Ovary (tissue), 10 donors: ENCODE measurements at places on chromosomes 4 and X. TPM values are rescaled to one million over a fixed set of nuclear protein-coding genes. Genes with fewer than 3 reads are reported as not detected.
A peak's percentile ranks its signal among the peaks of the same experiment; 100 is the strongest.

- no peak for DNase-seq
- H3K27ac ChIP-seq: no peak overlapping the region
- H3K4me1 ChIP-seq: no peaks in the 10 kb centered on the region
- H3K36me3 ChIP-seq: no peaks in the 10 kb centered on the region
- H3K27me3 ChIP-seq: no peaks in the 10 kb centered on the region
These were observed 137.3 kb upstream of the FTHL17 start for GRCh38 chrX:31209005-31209628.

GRCh38 chrX:118637997-118638396, 89.4 kb upstream of the IL13RA1 start:
- H3K27me3 ChIP-seq: no peaks in the 10 kb centered on the region
- H3K27ac ChIP-seq: no peak overlapping the region
- no peaks in the 10 kb centered on the region for H3K36me3 ChIP-seq
- no peaks in the 10 kb centered on the region for H3K4me1 ChIP-seq
- H3K4me3 ChIP-seq: no peak overlapping the region
- no peak for DNase-seq

DNA sequence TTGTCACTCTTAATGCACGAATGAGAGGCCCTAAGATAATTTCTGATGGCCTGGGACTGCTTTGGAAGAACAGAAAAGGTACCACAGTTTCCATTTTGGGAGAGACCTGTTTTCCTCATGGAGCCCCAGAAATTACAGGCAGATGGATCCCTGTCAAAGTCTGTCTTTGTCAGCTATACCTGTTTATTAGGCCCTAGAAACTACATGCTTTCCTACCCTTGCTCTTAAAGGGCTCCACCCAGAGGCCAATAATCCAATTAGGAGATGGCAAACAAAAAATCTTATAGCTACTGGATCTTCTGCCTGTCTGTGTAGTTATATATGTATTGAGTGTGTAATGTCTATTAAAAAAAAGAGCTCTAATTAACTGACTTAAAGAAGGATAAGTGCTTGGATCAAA, 141.3 kb downstream of the NR3C2 start:
- H3K27me3 ChIP-seq: no peaks in the 10 kb centered on the region
- H3K4me1 ChIP-seq: no peaks in the 10 kb centered on the region
- no peaks in the 10 kb centered on the region for H3K36me3 ChIP-seq
- no peak overlapping the region for H3K4me3 ChIP-seq

DNA sequence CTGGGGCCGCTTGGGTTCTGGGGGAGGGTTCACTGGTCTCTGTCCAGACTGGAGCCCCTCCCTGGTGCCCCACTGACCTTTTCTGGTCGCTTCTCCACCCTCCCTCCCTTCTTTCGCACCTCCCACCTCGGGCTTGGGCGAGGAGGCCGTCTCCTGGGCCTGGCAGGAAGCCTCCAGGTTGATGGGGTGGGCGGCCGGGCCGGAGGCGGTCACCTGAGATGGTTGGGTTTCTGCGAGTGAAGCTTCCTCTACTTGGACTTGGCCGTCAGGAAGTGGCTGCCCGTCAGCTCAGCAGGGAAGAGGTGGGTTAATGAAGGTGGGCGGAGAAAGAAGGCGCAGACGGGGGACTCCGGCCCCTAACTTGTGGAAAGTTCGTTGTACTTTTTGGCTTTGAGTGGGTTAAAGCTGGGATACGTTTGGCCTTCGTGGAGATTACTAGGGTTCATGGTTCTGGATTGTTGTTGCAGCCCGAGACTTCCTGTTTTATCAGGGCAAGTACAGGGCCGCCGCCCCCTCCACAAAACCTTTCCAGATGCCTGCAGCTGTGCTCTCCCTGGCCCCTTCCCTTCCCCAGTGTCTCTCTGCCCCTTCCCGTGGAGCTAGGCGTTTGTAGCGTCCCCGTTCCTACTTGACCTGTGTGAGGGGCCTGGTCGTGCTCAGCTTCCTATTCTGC, 1.2 kb downstream of the AKAP17A start:
- H3K27ac ChIP-seq: peak overlapping the region; percentile 86
- no peaks in the 10 kb centered on the region for H3K27me3 ChIP-seq
- H3K4me1 ChIP-seq: peaks cover 10% of the 10 kb centered on the region
- peak overlapping the region; percentile 72 for H3K4me3 ChIP-seq
- H3K36me3 ChIP-seq: peaks cover 3% of the 10 kb centered on the region

DNA sequence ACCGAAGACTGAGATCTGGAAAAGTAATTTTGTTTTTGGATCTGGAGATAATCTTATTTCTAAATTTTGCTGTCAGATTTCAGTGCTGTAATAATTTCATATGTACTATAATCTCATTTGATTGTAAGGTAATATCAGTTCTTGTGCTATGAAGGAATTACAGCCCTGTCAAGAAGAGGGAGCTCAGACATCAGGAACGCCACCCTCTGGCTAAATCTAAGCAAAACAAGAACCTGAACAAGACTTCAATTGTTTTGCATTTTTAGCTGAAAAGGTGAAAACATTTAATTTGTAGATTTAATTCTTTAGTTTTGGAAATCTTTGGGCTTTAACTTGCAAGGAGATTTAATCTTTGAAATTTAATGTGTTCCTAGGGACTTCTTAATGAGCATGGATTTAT, 525.4 kb upstream of the HS3ST1 start:
- H3K27me3 ChIP-seq: no peaks in the 10 kb centered on the region
- H3K4me3 ChIP-seq: no peak overlapping the region
- DNase-seq: no peak
- H3K36me3 ChIP-seq: no peaks in the 10 kb centered on the region
- H3K27ac ChIP-seq: no peak overlapping the region
- no peaks in the 10 kb centered on the region for H3K4me1 ChIP-seq

GRCh38 chrX:147891896-147892295, 19.8 kb upstream of the FMR1 start:
- no peak overlapping the region for H3K27ac ChIP-seq
- no peaks in the 10 kb centered on the region for H3K27me3 ChIP-seq
- H3K4me1 ChIP-seq: peaks cover 3% of the 10 kb centered on the region
- H3K4me3 ChIP-seq: no peak overlapping the region
- DNase-seq: no peak

DNA sequence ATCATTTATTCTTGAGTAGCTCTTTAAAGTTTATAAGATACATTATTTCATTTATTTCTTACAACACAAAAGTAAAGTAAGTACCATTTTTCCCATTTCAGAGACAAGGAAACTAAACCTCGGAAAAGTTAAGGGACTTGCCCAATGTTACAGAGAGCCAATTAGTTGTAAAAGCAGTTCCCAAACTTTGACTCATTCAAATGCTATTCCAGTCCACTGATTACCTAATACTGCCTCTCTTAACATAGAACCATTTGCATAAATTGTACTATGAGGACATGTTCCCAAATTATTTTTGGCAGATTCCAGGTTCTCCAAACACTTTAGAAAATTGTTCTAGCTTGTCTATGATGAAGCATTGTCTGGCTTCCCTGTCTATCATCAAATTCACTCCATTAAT, 45.6 kb upstream of the GRIA3 start:
- no peak for DNase-seq
- no peaks in the 10 kb centered on the region for H3K4me1 ChIP-seq
- no peak overlapping the region for H3K27ac ChIP-seq
- H3K4me3 ChIP-seq: no peak overlapping the region

DNA sequence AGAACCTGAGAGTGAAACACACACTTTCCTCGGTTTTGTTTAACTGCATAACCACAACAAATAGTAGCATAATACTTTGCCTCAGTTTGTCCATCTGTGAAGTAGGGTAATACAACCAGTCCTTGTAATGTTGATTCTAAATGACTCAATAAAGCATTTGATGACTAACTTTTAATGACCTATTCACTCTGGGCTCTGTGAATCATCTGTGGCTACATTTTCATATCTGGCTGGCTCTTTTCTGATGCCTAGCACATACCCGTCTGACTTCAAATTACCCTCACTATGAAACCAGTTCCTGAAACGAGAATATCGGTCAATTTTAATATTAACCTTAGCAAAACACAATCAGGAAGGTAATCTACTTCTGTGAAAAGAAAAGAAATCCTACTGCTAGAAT, 151.0 kb downstream of the SH2D1A start:
- H3K4me3 ChIP-seq: no peak overlapping the region
- no peaks in the 10 kb centered on the region for H3K27me3 ChIP-seq
- H3K27ac ChIP-seq: no peak overlapping the region
- no peak for DNase-seq

GRCh38 chrX:70554523-70554922, 109.9 kb downstream of the DLG3 start:
- H3K27me3 ChIP-seq: no peaks in the 10 kb centered on the region
- no peak for DNase-seq
- H3K27ac ChIP-seq: no peak overlapping the region
- H3K4me1 ChIP-seq: no peaks in the 10 kb centered on the region
- no peaks in the 10 kb centered on the region for H3K36me3 ChIP-seq

DNA sequence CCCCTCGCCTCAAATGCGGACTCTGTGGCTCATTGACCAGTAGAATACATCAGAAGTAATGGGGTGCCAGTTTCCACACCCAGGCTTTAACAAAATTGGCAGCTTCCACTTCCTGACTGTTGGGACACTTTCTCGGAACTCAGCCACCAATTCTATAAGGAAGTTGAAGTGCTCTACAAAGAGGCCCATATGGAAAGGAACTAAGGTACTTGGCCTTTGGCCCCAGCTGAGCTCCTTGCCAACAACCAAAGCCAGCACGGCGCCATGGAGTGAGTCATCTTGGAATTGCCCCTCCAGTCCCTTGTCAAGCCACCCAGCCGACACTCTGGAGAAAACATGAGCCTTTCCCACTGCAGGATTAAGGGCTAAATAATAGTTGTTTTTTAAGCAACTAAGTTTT, 262.2 kb upstream of the INTU start:
- peak; percentile 28 for DNase-seq
- no peaks in the 10 kb centered on the region for H3K36me3 ChIP-seq
- H3K27ac ChIP-seq: no peak overlapping the region
- no peaks in the 10 kb centered on the region for H3K27me3 ChIP-seq

GRCh38 chr4:66911880-66912279, 633.4 kb downstream of the CENPC start:
- DNase-seq: no peak
- H3K4me1 ChIP-seq: no peaks in the 10 kb centered on the region
- H3K4me3 ChIP-seq: no peak overlapping the region
- no peaks in the 10 kb centered on the region for H3K36me3 ChIP-seq
- no peaks in the 10 kb centered on the region for H3K27me3 ChIP-seq

- no peaks in the 10 kb centered on the region for H3K36me3 ChIP-seq
- H3K4me1 ChIP-seq: no peaks in the 10 kb centered on the region
- no peak overlapping the region for H3K27ac ChIP-seq
- no peak overlapping the region for H3K4me3 ChIP-seq
- DNase-seq: no peak
- H3K27me3 ChIP-seq: no peaks in the 10 kb centered on the region
These were observed 36.0 kb downstream of the TRIML1 start for GRCh38 chr4:188175288-188175687.

- peaks cover 2% of the 10 kb centered on the region for H3K4me1 ChIP-seq
- DNase-seq: no peak
- no peaks in the 10 kb centered on the region for H3K36me3 ChIP-seq
These were observed 1.1 kb downstream of the CDKL2 start for GRCh38 chr4:75629239-75629638.

SYTL4 gene
- 42.0 TPM for total RNA-seq

QRFPR gene
- total RNA-seq: 1.4 TPM

GLRB gene
- 0.33 TPM for total RNA-seq

SSR4 gene
- 123 TPM for total RNA-seq

GNRHR gene
- total RNA-seq: 0.11 TPM
